ENCODE measurements at places on chromosomes 1 and 21.

- DNase-seq, result no peak
These were observed 6.1 kb downstream of the TNFRSF25 start for GRCh38 chr1:6459850-6460265.

- no peak for DNase-seq
These were observed 12.1 kb downstream of the PLXNA2 start for GRCh38 chr1:208231881-208232661.

- no peak for DNase-seq
These were observed 129.6 kb upstream of the ATP1A1 start for GRCh38 chr1:116243333-116244054.

DNA sequence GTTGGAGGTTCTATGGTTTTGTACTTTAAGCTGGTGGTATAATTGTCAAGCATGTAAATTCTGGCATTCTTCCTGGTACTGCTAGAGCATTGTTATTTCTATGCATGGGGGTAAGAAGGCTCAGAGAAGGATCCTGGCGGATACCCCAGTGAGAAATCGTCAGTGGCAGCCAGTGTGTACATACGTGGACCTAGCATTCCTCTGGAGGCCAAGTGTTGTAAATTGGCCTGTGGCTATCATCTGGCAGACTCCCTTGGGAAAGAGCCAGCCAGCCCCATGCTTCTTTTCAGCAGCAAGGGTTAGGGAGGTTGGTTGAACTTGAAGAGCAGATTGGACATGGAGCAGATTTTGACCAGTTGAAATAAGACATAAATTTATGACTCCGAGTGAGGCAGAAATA, 5.2 kb upstream of the AGO3 start:
- DNase-seq, result no peak

GRCh38 chr1:198391393-198392020, 149.0 kb downstream of the ATP6V1G3 start:
- DNase-seq, result no peak

DNA sequence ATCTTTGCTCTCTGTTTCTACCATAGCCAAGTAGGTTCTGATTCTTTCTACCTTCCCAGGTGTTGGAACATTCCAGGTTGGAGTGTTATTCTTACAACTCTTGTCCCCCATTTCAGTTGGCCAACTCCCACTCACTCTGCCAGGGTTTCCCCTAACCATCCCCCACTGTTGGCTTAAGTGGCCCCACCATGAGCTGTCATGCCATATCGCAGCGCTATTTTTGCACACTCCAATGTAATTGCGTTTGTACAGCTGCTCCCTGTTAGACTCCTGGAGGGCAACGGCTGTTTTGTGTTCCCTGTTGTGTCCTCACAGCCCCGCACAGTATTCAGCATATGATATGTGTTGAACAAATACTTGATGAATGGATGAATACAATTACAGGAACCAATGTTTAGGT, 117.7 kb upstream of the ETS2 start:
- no peak for DNase-seq

- no peak for DNase-seq
These were observed 39.6 kb upstream of the ENAH start for GRCh38 chr1:225692517-225692879.

- no peak for DNase-seq
These were observed 987.9 kb downstream of the PLA2G4A start for GRCh38 chr1:187816646-187817045.

DNA sequence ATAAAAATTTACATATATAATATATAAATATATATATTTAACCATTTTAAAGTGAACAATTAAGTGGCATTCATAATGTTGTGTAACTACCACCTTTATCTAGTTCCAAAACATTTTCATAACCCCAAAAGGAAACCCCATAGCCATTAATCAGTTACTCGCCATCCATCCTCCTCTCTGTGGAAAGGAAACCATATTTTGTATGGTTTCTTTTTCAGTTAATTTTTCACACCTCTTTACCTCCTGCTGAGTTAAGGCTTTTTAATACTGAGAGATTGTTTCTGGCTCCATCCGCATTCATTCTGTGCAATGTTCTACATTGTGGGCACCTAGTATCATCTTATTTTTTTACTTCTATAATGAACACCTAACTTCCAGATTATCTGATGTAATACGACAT, 512.1 kb downstream of the LMO4 start:
- DNase-seq, result no peak
